Type B pancreatic cell (in vitro differentiated cells): ENCODE measurements at places on chromosomes 3 and 15. TPM values are rescaled to one million over a fixed set of nuclear protein-coding genes. Genes with fewer than 3 reads are reported as not detected.
A peak's percentile ranks its signal among the peaks of the same experiment; 100 is the strongest.

- no peak for DNase-seq
- H3K4me3 ChIP-seq = no peak overlapping the region
- H3K4me1 ChIP-seq = peaks cover 20% of the 10 kb centered on the region
- no peaks in the 10 kb centered on the region for H3K27me3 ChIP-seq
- no peak overlapping the region for H3K27ac ChIP-seq
- no peaks in the 10 kb centered on the region for H3K36me3 ChIP-seq
These were observed 140.5 kb upstream of the TBL1XR1 start for GRCh38 chr3:177337541-177338331.

DNA sequence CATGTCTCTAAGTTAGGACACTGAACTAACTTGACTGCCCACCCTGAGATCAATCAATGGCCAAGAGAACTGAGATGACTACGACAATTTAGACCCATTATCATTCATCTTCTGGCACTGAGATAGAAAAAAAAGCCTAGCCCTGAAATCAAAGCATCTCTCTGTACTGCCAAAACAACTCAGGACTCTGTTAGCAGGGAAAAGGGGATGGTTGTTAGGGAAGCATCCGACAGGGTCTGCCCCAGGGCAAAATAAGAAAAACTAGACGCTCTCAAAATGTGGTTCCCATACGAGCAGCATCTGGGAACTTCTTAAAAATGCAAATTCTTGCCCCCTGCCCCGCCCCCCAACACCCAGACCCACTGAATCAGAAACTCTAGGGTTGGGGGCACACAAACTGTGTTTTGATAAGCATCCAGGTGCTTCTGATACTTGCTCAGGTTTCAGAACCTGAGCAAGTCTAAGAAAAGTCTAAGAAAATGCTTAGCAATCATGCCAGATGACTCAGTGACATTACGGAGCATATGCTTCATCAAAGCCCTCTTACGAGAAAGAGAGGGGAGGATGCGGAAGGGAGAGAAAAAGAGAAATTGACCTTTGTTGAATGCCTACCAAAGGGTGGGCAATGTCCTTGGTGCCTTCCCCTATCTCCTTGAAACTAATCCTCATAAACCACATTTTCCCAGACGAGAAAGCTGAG lies 172.8 kb upstream of the HES1 start:
- peak overlapping the region; percentile 1 for H3K27ac ChIP-seq
- H3K4me1 ChIP-seq = peaks cover 48% of the 10 kb centered on the region
- no peak for DNase-seq
- no peaks in the 10 kb centered on the region for H3K36me3 ChIP-seq

The FANCD2OS gene
- not detected in 2 replicates for total RNA-seq

- no peaks in the 10 kb centered on the region for H3K4me1 ChIP-seq
- no peak overlapping the region for H3K27ac ChIP-seq
- H3K27me3 ChIP-seq = no peaks in the 10 kb centered on the region
- no peaks in the 10 kb centered on the region for H3K36me3 ChIP-seq
- H3K4me3 ChIP-seq = no peak overlapping the region
- DNase-seq = no peak
These were observed 1309.1 kb upstream of the CADM2 start for GRCh38 chr3:83649692-83650091.

DNA sequence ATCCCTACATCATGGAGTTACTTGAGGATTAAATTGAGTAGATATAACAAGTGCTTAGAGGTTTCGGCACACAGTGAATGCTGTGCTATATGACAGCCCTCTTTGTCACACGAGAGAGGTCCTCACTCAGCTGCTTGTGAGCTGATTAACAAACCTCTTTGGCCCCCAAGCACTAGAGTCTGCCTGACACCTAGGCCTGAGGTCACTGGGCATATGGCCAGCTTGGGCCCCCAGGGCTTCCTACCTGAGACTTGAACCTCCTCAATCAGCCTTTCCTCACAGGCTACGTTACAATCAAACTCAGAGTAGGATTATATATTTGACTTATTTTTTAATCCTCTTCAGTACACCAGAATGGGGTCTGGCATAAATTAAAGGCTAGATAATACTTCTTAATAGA lies 88.8 kb downstream of the WDR72 start:
- no peak overlapping the region for H3K27ac ChIP-seq
- no peak overlapping the region for H3K4me3 ChIP-seq
- no peaks in the 10 kb centered on the region for H3K36me3 ChIP-seq
- DNase-seq = no peak
- peaks cover 7% of the 10 kb centered on the region for H3K27me3 ChIP-seq

The LIPC gene
- total RNA-seq = 10.9 and 33.1 TPM in 2 replicates

DNA sequence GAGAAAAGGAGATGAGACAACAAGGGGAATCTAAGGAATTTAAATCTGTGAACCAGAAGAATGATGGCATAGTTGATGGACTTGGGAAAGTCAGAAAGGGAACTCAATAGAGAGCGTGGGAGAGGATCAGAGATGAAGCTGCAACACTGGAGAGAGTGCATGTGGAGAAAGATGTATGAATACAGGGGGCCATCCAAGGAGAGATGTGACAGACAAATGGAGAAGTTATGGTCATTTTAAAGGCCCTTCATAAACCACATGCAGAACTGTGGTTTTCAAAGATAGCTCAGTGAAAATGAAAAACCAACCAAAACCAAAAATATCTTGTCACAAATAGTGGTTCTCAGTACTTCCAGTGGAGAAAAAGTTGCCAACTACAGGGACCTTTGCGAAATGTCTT lies 265.2 kb downstream of the SUCLG2 start:
- peaks cover 5% of the 10 kb centered on the region for H3K4me1 ChIP-seq
- no peak overlapping the region for H3K4me3 ChIP-seq
- DNase-seq = no peak
- no peaks in the 10 kb centered on the region for H3K27me3 ChIP-seq

- no peak overlapping the region for H3K4me3 ChIP-seq
- DNase-seq = no peak
- H3K27me3 ChIP-seq = peaks cover 19% of the 10 kb centered on the region
- H3K27ac ChIP-seq = peak overlapping the region; percentile 41
- H3K4me1 ChIP-seq = peaks cover 44% of the 10 kb centered on the region
- no peaks in the 10 kb centered on the region for H3K36me3 ChIP-seq
These were observed 524.9 kb upstream of the PROK2 start for GRCh38 chr3:72309661-72310418.

DNA sequence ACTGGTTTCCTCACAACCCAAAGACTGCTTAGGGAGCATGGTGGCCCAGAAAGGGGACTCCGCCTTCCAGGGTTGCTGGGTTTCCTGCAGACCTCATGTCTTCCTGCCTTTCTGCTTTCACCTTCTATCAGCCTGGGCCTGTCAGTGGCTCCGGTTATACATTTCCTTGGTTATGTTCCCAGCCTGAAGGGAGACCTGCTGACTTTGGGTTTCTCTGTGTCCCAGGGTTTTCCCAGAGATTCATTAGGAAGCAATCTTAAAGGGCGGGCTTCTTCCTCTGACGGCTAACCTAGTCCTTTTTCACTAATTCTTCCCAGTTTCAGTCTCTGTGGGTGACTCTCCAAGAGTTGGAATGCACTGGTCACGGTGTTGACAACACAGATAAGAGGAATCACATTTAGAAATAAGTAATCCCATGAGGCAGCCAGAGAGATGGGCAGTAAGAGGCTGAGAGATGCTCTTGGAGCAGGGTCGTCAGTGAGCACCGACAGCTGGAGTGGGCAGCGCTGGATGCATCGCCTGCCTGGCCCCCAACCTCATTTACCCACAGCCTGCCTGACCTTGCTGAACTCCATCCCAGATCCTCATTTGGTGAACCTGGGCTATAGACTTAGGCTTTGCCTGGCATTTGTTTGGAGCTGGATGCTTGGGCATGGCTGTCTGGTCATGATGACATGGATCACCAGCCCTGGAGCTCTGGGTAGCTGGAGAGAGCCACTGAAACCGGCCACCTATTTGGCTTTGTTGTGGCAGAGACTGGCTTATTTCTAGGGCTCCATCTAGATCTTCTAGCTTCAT lies 10.0 kb upstream of the EHD4 start:
- peaks cover 11% of the 10 kb centered on the region for H3K4me1 ChIP-seq
- peak; percentile 18 for DNase-seq
- H3K27me3 ChIP-seq = peaks cover 4% of the 10 kb centered on the region
- no peak overlapping the region for H3K27ac ChIP-seq

DNA sequence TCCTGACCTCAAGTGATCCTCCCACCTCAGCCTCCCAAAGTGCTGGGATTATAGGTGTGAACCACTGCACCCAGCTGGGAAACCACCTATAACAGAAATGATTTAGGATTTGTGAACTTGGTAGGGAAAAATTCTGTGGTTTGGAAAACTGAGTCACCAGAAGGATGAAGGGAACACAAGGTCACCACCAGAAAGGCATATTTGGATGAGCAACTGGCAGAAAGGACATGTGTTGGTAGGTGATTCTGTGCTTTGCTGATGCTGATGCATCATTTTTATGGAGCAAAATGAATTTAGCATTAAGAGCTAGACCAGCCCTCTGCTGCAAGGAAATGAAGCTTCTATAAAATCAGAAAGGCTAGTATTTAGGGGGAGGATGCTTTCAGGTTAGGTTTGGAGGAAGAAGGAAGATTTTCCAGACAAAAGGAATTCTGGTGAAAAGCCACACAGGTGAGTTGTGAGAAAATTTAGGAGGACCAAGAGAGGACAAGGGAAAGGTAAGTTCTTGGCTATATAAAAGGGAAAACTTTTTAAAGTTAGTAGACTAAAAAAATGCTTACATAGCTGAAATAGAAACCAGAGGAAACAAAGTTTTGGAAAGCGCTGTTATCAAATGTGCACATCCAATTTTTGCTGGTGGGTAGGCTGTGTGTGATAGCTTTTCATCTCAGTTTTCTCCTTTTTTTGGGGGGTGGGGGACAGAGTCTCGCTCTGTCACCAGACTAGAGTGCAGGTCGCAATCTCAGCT lies 3.6 kb downstream of the PXK start:
- peaks cover 9% of the 10 kb centered on the region for H3K36me3 ChIP-seq
- no peak overlapping the region for H3K4me3 ChIP-seq
- no peak for DNase-seq
- peaks cover 20% of the 10 kb centered on the region for H3K4me1 ChIP-seq

The GOLGA6B gene
- not detected in 2 replicates for total RNA-seq

DNA sequence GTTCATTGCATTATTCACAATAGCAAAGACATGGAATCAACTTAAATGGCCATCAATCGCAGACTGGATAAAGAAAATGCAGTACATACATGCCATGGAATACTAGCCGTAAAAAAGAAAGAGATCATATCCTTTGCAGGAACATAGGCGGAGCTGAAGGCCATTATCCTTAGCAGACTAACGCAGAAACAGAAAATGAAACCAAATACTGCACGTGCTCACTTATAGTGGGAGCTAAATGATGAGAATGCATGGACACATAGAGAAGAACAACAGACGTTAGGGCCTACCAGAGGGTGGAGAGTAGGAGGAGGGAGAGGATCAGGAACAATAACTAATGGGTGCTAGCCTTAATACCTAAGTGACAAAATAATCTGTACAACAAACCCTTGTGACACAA lies 57.9 kb downstream of the RASA2 start:
- no peaks in the 10 kb centered on the region for H3K27me3 ChIP-seq
- no peak overlapping the region for H3K27ac ChIP-seq
- peaks cover 62% of the 10 kb centered on the region for H3K36me3 ChIP-seq
